ENCODE measurements at places on chromosomes 1 and 21. TPM values are rescaled to one million over a fixed set of nuclear protein-coding genes. Genes with fewer than 3 reads are reported as not detected.

DNA sequence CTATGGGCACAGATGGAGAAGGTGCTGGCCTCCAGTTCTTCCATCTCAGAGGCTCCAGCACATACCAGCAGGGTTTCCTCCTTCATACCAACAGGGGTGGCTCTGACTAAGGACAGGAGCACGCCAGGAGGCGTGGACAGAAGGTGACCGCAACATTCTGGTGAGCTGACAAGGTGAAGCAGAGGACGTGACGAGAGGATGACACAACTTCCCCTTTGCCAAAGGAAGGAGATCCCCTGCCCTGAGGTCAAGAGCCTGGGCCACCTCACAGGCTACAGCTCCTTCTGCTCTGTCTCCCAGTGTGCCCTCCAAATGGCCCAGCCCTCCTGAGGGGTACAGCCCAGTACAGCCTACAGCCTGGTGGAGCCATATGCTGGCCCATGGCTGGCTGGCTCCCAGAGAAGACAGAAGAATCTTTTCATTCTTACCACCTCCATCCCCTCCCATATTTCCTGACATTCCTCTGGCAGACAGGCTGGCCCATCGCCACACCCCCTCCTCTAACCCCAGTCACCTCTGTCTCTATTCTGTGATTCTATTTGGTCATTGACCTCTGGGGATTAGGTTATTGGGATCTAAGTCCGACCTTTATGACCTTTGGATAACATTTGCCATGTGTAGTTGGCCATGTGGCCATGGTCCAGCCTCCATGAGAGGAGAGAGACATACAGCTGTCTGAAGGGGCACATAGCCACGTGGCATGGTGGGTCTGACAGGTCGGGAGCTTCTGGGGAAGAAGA is 5.1 kb upstream of the LAMB3 start:
- DNase-seq = no peak

DNA sequence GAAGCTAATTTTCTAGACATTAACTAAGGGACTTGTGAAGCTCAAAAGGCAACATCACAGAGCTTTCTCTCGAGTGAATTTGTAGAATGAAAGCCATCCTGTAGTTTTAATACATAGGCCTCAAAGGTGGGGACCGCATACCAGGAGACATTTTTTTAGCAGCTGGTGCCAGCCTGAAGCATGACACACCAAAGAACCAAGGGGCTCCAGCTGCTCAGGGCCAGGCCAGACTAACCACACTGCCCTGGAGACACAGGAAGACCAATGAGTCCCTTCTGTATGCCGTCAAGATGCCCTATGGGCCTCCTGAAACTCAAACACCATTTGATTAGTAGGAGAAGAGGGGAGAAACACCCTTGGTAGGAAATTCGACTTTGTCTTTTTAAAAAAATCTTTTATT is 113.9 kb upstream of the CACNA1E start:
- DNase-seq = no peak

GRCh38 chr1:91564888-91565701 is 64.4 kb downstream of the CDC7 start:
- no peak for DNase-seq

DNA sequence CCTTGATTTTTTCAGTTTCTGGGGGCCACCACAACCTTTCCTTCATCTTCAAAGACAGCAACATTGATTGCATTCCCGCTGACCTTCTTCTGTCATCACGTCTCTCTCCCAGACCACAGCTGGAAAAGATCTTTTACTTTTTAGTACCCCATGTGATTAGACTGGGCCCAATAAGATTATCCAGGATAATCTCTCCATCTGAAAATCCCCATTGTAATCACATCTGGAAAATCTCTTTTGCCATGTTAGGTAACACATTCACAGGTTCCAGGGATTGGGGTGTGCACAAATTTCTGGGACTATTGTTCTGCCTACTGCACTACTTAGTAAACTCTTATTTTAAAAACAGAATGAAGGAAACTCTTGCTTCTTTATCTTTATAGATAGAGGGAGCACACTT is 47.1 kb upstream of the INSL5 start:
- no peak for DNase-seq

FYB2 gene
- total RNA-seq = not detected

CYP4A22 gene
- total RNA-seq = 0.72 TPM
